ENCODE measurements at places on chromosomes 2 and 18.

DNA sequence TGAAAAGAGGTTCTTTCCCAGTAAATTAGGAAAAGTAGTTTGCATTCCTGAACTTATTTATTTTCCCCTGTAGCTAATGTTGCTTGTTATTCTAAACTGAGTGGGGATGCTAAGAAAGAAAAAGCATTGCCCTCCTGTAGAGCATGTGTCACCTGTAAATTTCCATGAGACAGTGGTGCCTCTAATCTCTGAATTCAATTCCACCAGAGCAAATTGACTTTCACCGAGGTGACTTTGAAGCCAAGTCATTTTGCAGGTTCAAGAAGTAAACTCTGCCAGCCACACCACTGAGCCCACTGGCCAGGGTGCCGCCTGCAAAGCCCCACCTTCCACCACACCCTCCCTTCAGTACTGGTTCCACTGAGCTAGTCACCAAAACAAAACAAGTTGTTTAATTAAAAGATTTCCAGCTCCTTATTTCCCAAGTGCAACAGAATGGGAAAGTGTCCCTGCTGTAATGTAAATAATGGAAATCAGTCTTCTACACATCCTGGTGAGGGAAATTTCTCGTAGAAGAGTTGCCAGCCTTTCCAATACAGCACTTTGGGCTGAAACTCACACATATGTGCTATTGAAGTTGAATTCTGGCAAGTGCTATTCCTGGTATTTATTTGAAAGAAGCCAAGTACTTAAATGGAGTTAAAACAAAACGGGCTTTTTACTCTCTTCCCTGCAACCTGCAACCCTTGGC lies 254.8 kb downstream of the RNF152 start:
- DNase-seq: no peak

DNA sequence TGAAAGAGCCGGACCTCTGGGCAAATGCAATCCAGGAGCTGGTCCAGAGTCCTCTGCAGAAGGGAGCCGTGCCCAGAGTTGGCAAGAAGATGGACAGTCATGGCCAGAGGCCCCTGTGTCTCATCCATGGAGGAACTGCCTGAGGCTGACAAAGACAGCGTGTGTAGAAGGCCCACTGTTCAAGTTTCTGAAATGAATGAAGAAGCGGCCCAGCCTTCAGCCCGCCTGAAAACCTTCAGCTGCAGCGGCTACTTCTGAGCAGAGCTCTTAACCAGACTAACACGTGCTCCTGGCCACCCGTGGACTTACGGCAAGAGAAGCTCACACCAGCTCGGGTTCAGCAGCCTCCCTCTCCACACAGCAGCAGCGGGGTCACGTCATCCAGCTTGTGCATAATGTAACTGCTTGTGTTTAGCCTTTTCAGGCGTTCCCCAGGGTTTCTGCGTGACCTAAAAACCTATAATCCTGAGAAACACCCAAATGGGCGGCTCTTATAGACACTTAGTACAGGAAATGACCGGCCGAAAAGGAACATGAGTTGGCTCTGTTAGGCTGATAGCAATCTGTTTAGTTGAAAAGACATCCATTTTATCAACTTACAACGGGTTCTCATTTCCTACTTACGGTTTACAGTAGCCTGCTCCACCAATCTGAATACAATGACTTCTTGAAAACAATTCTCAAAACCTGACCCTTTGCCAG lies at the start of gene FAM124B:
TSS of gene FAM124B (minus strand) at position 467 of the 702 bp plus-strand sequence. CDS start at position 128, 339 bp downstream.
- no peak for DNase-seq

DNA sequence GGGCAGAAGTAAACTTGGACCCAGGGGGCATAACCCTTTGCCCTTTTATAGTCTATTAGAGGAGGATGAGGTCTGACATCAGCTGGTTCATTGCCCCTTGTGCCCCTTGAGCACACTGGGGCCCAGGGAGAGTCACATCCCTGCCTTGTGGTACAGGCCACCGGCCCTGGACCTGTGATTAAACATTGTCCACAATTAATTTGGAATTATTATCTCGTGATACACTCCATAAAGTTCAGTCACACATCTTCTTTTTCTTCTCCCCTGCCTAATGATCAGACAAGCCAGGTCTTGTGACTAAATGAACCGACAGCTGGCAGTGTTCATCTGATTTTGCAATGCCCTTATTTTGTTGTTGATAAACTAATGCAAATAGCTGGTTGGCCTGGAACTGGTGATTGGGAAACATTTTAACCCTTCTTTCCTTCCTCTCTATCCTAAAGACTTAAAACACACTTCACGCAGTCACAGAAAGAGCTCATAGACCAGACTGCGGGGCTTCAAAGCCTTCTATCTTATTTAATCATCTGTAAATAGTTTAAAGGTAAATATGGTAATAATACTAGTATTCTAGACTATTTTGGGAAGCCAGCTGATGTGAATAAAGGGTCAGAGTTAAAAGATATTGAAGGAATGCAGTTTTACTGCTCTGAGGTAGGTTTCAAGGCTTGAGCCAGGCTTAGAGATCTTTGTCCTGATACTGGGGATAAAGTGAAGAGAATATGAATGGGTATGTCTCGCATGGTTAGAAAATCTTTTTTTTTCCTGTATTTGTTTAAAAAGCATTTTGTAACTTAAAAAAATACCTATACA lies 13.4 kb downstream of the IL1R1 start:
- DNase-seq: peak; percentile 62

DNA sequence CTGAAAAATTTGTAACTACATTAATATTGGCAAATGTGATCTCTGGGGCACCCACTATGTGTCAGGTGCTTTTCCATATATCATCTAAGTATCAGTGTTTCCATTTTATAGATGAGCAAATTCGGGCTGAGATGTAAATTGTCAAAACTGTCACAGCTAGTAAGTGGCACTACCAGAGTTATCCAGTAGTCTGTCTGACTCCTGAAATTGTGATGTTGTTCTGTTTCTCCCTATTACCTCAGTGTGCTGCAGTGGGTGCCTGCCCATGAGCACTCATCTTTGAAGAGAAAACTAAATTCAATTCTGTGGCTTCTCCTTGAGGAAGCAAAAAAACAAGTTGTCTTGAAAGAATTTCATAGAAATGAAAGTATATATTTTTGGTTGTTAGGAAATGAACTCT lies 467.4 kb upstream of the FANCL start:
- no peak for DNase-seq

DNA sequence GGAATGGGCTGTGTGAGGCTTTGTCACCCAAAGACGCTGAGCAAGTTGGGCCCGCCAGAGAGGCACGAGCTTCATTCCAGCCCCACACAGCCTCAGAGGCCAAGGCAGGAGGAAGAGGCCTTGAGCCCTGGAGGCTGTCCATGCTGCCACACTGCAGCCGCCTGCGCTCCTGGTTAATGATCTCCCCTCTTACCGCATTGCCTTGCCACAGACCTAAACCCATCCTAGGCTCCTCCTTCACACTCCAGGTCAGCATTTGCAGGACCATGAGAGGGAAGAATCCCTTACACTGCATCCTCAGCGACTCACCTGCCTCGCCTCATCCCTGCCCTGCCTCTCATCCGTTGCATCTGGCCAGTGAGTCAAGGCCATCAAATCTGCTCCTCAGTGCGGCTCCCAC lies 24.6 kb downstream of the KIF3C start:
- no peak for DNase-seq

DNA sequence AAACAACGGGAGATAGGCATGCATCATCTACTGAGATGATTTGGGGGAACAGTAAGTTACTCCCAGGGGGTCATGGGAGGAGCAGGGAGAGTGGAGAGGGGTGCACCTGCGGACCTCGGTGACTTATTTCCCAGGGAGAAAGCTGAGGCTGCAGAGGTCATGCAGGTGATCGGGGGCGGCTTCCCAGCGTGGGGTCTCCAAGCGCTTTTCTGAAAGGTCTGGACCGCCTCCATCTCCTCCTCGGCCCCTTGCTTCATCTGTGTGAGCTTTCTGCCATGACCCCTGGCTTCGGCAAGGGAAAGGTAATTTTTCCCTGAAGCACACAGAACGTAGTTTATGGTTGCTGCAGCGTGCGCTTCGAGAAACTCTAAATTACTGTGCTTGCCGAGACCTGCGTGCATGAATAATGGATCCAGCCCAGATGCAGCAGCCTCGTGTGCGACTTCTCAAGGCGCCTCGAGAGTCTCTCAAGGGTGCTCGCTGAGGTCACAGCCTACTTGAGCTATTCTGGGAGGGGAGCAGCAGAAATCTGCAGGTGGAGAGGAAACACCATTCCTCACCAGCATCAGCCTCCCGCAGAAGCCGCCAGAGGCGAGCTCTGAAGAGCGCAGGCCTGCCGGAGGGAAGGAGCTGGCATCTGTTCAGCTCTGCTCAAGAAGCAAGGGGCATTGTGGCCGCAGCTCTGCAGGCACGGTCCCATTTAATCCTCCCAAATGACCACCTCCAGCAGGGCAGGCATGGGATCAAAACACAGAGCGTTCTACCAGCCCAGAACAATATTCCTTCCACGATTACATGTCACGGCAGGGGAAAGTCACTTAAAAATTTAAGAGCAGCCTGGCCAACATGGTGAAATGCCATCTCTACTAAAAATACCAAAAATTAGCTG lies 308.4 kb upstream of the MYT1L start:
- DNase-seq: no peak

DNA sequence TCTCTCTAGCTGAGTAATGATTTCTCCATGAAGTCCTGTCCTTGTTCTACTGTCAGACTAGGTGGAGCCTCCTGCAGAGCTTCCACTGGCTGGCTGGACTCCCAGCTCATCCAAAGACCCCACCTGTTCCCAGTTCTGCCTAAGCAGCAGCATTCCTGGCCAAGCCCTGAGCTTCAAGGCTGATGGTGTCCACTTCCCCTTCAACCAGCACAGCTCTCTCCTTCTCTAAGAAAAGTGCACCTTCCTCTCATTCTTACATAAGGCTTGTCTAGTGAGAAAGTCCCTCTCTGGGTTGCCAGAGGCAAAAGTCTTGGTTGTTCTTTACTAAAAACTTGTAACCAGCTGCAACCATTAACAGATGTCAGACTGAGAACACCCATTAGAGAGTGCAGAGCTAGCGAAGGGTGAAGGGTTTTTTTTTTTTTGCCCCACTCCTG lies 58.9 kb downstream of the CXCR4 start:
- DNase-seq: no peak

DNA sequence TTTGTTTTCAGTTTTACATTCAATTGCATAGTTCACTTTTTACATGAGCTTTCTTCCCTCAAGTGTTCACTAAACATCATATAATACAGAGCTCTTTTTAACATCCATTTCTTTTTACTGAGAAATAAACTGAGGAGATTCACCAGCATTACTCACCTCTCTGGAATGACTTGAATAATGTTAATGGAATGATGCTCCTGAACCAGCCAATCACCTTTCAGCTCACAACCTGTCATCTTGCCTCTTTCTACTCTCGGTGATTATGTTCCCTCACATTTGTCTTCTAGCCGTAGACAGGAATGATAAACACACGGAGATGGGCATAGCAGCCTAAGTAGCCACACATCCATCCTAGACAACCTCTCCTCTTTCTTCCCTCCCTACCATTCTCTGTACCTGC lies 301.7 kb downstream of the PAX3 start:
- peak; percentile 75 for DNase-seq
